ENCODE measurements at places on chromosomes 13 and 19. TPM values are rescaled to one million over a fixed set of nuclear protein-coding genes. Genes with fewer than 3 reads are reported as not detected.

ICAM4 gene
- total RNA-seq, result 0.73 TPM

ZNF573 gene
- total RNA-seq, result 14.5 TPM

PRDX2 gene
- 297 TPM for total RNA-seq

HCN2 gene
- total RNA-seq, result 2.1 TPM

ZNF677 gene
- 2.2 TPM for total RNA-seq

BICRA gene
- 33.5 TPM for total RNA-seq

CEACAM7 gene
- total RNA-seq, result not detected

DNA sequence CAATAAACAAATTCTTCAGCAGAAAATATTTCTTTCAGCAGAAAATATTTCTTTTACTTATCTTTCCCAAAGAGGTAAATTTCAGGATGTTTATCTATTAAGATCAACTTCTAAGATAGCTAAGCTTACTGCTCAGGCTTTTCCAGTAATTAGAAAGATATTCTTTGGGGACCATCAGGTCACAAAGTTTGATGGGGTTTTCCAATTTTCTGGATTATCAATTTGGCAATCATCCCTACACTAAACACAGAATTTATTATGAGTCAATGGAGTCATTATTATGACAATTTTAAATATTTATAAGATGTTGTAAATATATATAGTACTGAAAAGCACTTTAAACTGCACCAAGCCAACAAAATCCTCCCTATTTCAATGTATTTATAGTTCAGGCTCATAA is 137.6 kb downstream of the AKAP11 start:
- DNase-seq, result no peak

Data from naive thymus-derived CD4-positive, alpha-beta T cell (primary cell).